Mesothelial cell of epicardium (in vitro differentiated cells): ENCODE measurements at places on chromosomes 5 and 9.

GRCh38 chr9:26789959-26790358 is 102.6 kb downstream of the CAAP1 start:
- no peaks in the 10 kb centered on the region for H3K36me3 ChIP-seq
- H3K27ac ChIP-seq, result no peak overlapping the region
- no peaks in the 10 kb centered on the region for H3K4me1 ChIP-seq
- no peak for DNase-seq

- peaks cover 19% of the 10 kb centered on the region for H3K27me3 ChIP-seq
- H3K4me3 ChIP-seq, result no peak overlapping the region
- no peak overlapping the region for H3K27ac ChIP-seq
- no peak for DNase-seq
- peaks cover 2% of the 10 kb centered on the region for H3K4me1 ChIP-seq
Observed at GRCh38 chr5:141771031-141771430, 89.0 kb upstream of the ARAP3 start.

- H3K27me3 ChIP-seq, result peaks cover 3% of the 10 kb centered on the region
- H3K36me3 ChIP-seq, result peaks cover 3% of the 10 kb centered on the region
- H3K27ac ChIP-seq, result peak within 1 kb of the TSS; percentile 84
- peaks cover 13% of the 10 kb centered on the region for H3K4me1 ChIP-seq
Observed at GRCh38 chr5:96876292-96876850, at the start of gene ERAP2. ERAP2 (plus strand) TSS chr5:96876500; CDS start chr5:96879686, 3,186 bp downstream.

DNA sequence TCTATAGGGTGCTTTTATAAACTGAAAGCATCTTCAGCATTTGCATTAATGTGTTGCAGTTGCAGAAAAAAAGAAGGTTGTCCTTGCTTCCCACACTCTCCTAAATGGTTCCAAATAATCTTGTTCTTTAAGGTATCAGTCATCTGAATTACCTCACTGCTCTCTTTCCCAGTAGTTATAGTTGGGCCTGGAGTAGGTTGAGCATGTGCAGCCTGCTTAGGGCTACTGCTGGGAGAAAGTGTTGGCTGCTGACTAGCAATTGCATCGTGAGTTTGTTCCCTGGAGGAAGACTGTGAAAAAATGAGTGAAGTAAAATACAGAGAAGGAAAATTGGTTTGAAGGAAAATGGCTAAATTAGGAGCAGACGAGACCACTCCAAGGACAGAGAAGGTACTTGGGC is 74.5 kb downstream of the PRR16 start:
- peaks cover 2% of the 10 kb centered on the region for H3K4me1 ChIP-seq
- no peaks in the 10 kb centered on the region for H3K36me3 ChIP-seq
- H3K27ac ChIP-seq, result no peak overlapping the region
- H3K4me3 ChIP-seq, result no peak overlapping the region

DNA sequence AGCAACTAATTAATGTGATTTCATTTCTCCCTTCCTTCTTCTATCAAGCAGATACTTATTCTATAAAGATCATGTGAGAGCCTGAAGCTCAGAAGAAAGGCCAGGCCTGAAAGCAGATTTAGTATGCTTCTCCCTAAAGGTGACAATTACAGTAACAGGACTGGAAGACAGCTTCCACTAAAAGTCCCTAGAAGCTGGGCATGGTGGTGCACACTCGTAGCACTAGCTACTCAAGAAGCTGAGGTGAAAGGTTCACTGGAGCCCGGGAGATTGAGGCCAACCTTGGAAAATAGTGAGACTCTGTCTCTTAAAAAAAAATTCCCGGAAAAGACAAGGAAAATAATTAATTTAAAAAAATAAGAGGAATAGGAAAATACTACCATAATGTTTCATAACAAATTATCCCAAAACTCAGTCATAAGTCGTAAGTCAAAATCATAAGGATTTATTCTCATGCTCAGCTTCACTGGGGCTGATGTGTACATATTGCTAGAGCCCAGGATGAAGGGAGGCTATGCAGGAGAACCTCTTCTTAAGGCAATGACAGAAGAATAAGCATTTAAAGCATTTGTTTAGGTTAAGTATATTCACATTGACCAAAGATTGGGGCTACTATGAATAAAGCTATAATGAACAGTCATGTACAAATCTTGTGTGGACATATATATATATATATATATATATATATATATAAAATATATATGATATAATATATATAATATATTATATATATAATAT is 210.8 kb upstream of the SMARCA2 start:
- DNase-seq, result no peak
- H3K27ac ChIP-seq, result no peak overlapping the region
- H3K4me3 ChIP-seq, result no peak overlapping the region
- H3K36me3 ChIP-seq, result no peaks in the 10 kb centered on the region
- H3K27me3 ChIP-seq, result peaks cover 16% of the 10 kb centered on the region

- no peak for DNase-seq
- peaks cover 21% of the 10 kb centered on the region for H3K27me3 ChIP-seq
- H3K4me1 ChIP-seq, result peaks cover 43% of the 10 kb centered on the region
- peak overlapping the region; percentile 3 for H3K4me3 ChIP-seq
- peak overlapping the region; percentile 48 for H3K27ac ChIP-seq
Observed at GRCh38 chr9:34559624-34560455, 29.7 kb downstream of the CNTFR start.

DNA sequence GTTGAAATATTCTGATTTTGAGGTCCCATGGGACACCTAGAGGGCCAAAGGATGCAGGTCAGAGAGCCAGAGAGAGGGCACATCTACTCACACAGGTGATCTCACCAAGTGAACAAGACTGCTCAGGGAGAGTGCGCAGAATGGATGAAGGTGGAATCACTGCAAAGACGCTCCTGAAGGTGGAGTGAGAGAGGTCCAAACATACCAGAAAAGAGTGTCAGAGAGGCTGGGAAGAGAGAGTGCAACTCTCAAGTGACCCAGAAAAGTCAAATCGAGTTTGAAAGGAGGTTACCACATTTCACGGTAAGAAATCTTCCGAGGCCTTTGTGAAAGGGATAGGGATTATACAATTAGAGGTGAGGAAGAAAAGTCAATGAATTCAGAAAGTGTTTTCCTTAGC is 173.4 kb downstream of the EPB41L4A start:
- peaks cover 33% of the 10 kb centered on the region for H3K4me1 ChIP-seq
- no peaks in the 10 kb centered on the region for H3K27me3 ChIP-seq
- no peak for DNase-seq
- peak overlapping the region; percentile 87 for H3K27ac ChIP-seq
- peaks cover 5% of the 10 kb centered on the region for H3K36me3 ChIP-seq
- H3K4me3 ChIP-seq, result no peak overlapping the region

- peak overlapping the region; percentile 80 for H3K4me3 ChIP-seq
- H3K27me3 ChIP-seq, result no peaks in the 10 kb centered on the region
- H3K36me3 ChIP-seq, result peaks cover 5% of the 10 kb centered on the region
- no peak overlapping the region for H3K27ac ChIP-seq
- peaks cover 43% of the 10 kb centered on the region for H3K4me1 ChIP-seq
- DNase-seq, result no peak
Observed at GRCh38 chr9:4661165-4661564, 929 bp upstream of the PLPP6 start.

- H3K27ac ChIP-seq, result no peak overlapping the region
- H3K4me3 ChIP-seq, result no peak overlapping the region
- DNase-seq, result no peak
- no peaks in the 10 kb centered on the region for H3K36me3 ChIP-seq
Observed at GRCh38 chr5:42021923-42022322, 96.8 kb downstream of the FBXO4 start.

DNA sequence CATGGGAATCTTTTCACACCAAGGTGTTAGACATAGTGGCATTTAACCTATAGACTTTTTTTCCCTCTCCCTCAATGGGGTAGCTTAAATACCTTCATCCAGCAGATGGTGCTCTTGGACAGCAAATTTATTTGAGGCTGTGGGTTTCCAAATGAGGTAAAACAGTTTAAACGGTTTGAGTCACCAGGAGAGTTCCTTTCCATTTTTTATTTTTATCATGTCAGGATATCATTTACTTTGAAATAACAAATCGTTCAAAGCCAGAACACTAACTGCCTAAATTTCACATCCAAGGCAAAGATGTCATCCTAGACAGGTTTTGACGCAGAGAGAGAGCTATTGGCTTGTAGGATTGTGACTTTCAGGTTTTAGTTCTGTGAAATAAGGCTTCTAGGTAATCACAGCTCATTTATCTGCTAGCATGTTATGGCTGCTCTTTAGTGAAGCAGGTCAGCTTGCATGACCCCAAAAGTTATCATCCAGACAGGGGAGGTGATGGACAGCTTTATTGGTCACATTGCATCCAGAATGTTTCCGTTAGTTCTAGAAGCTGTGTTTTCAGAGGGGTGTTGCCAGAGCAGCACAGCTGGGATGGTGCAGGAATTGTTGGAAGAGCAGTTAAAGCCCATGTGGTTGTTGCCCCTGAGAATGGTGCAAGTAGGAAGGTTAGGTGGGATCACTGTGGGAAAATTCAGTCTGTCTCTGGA is 69.8 kb downstream of the KDM4C start:
- H3K27me3 ChIP-seq, result no peaks in the 10 kb centered on the region
- H3K4me1 ChIP-seq, result peaks cover 16% of the 10 kb centered on the region
- H3K4me3 ChIP-seq, result no peak overlapping the region

GRCh38 chr9:4297786-4298254 is 2.0 kb downstream of the GLIS3 start:
- no peaks in the 10 kb centered on the region for H3K36me3 ChIP-seq
- H3K27me3 ChIP-seq, result peaks cover 30% of the 10 kb centered on the region
- H3K4me3 ChIP-seq, result peak overlapping the region; percentile 92

DNA sequence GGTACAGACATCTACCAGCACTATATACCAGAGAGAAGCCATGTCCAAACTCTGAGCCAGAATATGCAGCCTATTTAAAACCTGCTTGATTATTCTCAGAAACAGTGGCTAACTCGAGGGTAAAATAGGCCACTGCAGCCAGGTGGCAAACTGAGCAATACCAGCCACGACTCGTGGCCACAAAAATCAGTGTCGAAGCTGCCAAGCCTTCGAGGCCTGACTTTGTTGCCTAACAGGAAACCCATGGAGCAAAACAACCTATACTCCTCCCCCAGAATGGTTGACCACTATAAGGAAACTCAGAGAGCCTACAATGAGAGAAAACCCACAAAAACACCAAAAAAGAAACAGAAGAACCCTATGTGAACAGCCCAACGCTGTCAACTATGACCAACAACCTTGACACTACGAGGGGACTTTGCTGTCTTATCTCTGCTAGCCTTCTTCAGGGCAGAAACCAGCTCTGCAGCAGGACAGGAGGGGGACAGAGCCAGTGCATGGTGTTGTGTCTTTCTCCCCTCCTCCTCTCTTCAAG is 133.8 kb downstream of the TMEM174 start:
- H3K27ac ChIP-seq, result no peak overlapping the region
- peaks cover 14% of the 10 kb centered on the region for H3K4me1 ChIP-seq
- peaks cover 72% of the 10 kb centered on the region for H3K27me3 ChIP-seq
- H3K36me3 ChIP-seq, result no peaks in the 10 kb centered on the region

GRCh38 chr9:7119612-7120011 is 361.8 kb downstream of the KDM4C start:
- no peak overlapping the region for H3K27ac ChIP-seq
- H3K27me3 ChIP-seq, result no peaks in the 10 kb centered on the region
- H3K4me3 ChIP-seq, result no peak overlapping the region
- DNase-seq, result no peak

DNA sequence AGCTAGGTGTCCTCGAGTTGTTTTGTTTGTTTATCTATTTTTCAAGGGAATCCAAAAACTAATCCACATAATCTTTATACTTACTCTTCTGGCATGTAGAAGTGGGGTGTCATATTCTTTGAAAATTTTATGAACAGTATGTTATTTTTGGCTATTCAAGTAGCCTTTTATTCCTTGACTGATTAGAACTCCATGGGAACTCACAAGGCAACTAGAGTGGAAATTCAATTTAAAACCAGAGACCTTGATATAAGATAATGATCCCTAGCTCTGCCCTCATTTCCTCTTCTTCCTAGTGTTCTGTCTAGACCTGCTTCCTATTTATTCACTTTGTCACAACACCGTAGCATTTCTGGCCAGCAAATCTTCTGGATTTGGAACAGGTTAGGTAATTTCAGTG is 1123.7 kb upstream of the C9orf72 start:
- H3K4me3 ChIP-seq, result no peak overlapping the region
- H3K36me3 ChIP-seq, result peaks cover 13% of the 10 kb centered on the region
- peak overlapping the region; percentile 54 for H3K27ac ChIP-seq
- no peak for DNase-seq

- H3K4me1 ChIP-seq, result peaks cover 13% of the 10 kb centered on the region
- H3K36me3 ChIP-seq, result no peaks in the 10 kb centered on the region
- no peak overlapping the region for H3K27ac ChIP-seq
- DNase-seq, result no peak
Observed at GRCh38 chr9:92385477-92385876, 18.9 kb downstream of the OGN start.

DNA sequence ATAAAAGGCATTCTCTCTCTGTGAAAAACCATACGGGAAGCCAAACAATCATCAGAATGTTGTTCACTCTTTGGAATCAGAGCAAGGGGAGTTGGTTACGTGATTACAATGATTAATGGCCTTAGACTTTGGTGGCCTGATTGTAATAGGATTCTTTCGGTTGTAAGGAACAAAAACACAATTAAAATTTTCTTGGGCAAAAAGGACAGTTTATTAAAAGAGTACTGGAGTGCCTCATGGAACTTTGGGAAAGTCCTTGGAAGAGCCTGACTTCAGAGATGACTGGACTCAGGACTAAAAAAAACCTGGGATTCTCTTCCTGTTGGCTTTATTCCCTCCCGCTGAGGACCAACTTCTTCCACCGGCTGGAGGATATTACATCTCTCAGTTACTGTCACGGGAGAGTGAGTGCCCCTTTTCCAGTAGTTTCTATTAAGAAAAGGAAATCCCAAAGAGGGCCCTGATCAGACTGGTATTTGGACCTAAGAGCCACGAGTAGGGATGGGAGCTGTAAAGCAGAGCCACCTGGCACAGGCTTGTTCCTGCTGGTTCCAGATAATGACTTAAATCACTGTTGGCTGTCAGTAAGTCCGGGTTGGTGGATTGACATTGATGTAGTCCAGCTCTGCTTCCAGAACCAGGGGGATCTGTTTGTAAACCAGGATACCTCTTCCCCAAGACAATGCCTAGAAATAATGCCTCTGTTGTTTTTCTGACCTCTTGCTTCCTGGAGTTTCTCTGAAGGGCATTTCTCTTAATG is 53.9 kb downstream of the CFAP95 start:
- no peak overlapping the region for H3K4me3 ChIP-seq
- H3K27me3 ChIP-seq, result no peaks in the 10 kb centered on the region
- H3K27ac ChIP-seq, result no peak overlapping the region
- no peaks in the 10 kb centered on the region for H3K36me3 ChIP-seq
- H3K4me1 ChIP-seq, result peaks cover 21% of the 10 kb centered on the region
- DNase-seq, result no peak

DNA sequence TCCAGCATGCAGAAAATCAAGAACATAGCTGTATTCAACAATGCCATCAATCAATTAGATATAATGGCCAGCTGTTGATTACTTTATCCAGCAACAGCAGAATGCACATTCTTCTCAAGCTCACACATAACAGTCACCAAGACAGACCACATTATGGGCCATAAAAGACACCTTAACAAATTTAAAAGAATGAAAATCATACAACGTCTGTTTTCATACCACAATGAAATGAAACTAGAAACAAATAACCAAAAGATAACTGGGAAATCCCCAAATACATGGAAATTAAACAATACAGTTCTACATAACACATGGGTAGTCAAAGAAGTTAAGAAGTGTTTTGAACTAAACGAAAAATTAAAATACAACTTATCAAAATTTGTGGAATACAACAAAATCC is 130.9 kb upstream of the GNA14 start:
- H3K36me3 ChIP-seq, result peaks cover 60% of the 10 kb centered on the region
- H3K4me1 ChIP-seq, result no peaks in the 10 kb centered on the region
- no peak for DNase-seq
